ENCODE measurements at places on chromosomes 7 and 10. TPM values are rescaled to one million over a fixed set of nuclear protein-coding genes. Genes with fewer than 3 reads are reported as not detected.

DNA sequence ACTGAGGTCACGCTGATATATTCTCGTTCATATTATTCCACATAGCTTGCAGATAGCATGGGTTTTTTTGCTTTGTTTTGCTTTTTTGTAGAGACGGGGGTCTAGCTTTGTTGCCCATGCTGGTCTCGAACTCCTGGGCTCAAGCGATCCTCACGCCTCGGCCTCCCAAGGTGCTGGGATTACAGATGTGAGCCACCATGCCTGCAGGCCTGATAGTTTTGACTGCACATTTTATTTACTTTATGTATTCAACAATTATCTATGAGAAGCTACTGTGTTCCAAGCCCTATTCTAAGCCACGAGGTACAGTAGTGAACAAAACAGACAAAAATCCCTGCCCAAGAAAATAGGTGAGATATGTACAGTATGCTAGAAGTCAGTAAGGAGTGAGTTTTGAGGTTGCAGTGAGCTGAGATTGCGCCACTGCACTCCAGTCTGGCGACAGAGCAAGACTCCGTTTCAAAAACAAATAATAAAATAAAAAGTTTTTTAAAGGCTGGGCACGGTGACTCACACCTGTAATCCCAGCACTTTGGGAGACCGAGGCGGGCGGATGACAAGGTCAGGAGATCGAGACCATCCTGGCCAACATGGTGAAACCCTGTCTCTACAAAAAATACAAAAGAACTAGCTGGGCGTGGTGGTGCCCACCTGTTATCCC is 1.3 kb upstream of the YWHAG start:
- DNase-seq, result no peak

DNA sequence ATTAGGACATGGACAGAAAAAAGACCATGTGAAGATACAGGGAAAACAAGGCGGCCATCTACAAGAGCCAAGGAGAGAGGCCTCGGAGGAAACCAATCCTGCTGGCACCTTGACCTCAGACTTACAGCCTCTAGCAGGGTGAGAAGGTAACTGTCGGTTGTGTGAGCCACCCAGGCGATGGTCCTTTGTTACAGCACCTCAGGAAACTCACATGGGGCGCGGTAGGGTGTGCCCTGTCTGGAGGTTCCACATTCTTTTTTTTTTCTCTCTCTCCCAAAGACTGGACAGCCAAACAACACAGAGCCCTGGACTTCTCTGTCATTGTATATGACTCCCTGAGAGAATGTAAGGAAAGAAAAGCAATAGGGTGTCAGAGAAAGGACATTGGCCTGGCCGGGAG is 163.2 kb downstream of the KCNMA1 start:
- DNase-seq, result no peak

The SPDYE9 gene
- polyA plus RNA-seq, result 0.78 TPM

The VWA2 gene
- 0.48 TPM for polyA plus RNA-seq

The ACHE gene
- polyA plus RNA-seq, result 3.6 TPM

The LRRTM3 gene
- 0.37 TPM for polyA plus RNA-seq

Data from GM23338 (cell line).